ENCODE measurements at places on chromosomes 2 and 18.
A peak's percentile ranks its signal among the peaks of the same experiment; 100 is the strongest.

DNA sequence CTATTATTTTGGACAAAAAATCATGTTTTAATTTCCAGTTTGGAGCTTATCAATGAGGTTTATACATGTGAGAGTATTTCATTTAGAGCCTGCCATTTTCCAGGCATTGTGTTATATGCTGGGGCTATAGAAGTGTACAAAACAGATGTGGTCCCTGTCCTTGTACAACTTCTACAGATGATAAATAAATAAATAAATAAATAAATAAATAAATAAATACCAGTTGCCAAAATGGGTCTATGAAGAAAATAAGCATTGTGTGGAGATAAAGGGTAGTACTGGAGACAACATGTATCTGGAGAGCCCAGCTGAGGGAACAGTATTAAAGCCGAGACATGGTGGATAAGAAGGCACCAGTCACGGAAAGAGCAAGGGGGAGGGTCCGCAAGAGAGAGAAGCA is 210.0 kb downstream of the SS18 start:
- no peaks in the 10 kb centered on the region for H3K4me1 ChIP-seq
- H3K27ac ChIP-seq, result no peak overlapping the region
- no peak for DNase-seq
- no peak overlapping the region for H3K4me3 ChIP-seq
- peaks cover 10% of the 10 kb centered on the region for H3K27me3 ChIP-seq

GRCh38 chr18:45974088-45974536 is 7.0 kb upstream of the EPG5 start:
- H3K4me3 ChIP-seq, result no peak overlapping the region
- peak overlapping the region; percentile 17 for H3K27ac ChIP-seq
- peak; percentile 41 for DNase-seq
- no peaks in the 10 kb centered on the region for H3K36me3 ChIP-seq

DNA sequence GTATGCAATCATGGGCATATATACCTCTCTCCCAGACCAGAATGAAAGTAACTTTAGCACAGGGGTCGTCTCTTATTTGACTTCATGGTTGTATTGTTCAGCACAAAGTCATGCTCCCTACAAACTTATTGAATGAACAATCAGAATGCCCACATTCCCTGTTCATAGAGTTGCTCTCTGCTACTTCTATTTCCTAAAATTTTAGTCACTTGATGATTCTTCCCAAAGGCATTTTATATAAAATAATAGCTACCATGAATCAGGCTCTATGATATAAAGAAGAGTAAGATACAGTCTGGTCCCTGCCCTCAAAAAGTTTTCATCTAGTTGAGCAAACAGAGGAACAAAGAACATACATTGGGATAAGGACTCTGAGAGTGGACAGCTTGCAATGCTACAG is 162.2 kb downstream of the SLC39A10 start:
- H3K36me3 ChIP-seq, result no peaks in the 10 kb centered on the region
- peaks cover 5% of the 10 kb centered on the region for H3K27me3 ChIP-seq
- H3K27ac ChIP-seq, result no peak overlapping the region

GRCh38 chr2:1612391-1613077 is 131.8 kb downstream of the PXDN start:
- H3K4me1 ChIP-seq, result peaks cover 15% of the 10 kb centered on the region
- H3K27me3 ChIP-seq, result peaks cover 10% of the 10 kb centered on the region
- H3K36me3 ChIP-seq, result no peaks in the 10 kb centered on the region
- H3K4me3 ChIP-seq, result no peak overlapping the region
- no peak for DNase-seq

DNA sequence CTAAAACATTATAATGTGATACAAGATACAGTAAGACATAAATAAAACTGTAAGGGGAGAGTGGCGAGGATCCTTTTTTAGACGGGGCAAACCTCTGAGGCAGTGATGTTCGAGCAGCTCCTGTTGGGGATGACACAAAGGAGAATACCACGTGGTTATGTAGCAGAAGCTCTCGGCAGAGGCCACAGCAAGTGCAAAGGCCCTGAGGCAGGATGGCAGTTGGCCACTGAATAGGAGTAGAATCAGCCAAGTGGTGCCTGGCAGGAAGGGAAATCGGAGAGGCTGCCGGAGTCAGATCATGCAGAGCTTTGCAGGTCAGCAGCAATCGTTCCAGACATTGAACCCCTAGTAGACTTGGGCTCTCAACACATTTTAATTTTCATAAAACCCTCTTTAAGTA is 19.1 kb downstream of the NOSTRIN start:
- no peak for DNase-seq
- no peaks in the 10 kb centered on the region for H3K27me3 ChIP-seq
- no peak overlapping the region for H3K27ac ChIP-seq

DNA sequence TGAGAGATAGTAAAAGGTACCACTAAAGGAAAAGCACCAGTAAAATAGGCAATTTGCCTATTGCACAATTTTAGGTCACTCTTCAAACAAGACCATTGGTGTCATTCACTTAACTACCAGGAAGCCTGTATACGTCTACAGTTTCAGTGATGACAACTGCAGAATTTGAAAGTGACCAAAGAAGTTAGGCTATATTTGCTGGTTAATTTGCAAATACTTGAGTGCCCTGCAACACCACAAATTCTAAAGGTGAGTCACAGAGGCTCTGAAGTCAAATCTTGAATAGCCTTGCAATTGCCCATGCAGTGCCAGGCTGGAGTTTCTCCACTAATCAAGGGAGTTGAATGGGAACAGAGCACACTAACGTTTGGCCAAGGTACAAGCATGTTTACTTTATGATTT is 128.7 kb upstream of the CCDC68 start:
- H3K4me3 ChIP-seq, result peak overlapping the region; percentile 11
- DNase-seq, result no peak
- H3K4me1 ChIP-seq, result peaks cover 23% of the 10 kb centered on the region
- H3K27me3 ChIP-seq, result no peaks in the 10 kb centered on the region
- peak overlapping the region; percentile 50 for H3K27ac ChIP-seq

- peaks cover 30% of the 10 kb centered on the region for H3K4me1 ChIP-seq
- peaks cover 5% of the 10 kb centered on the region for H3K36me3 ChIP-seq
- peak overlapping the region; percentile 59 for H3K4me3 ChIP-seq
- no peaks in the 10 kb centered on the region for H3K27me3 ChIP-seq
- peak overlapping the region; percentile 89 for H3K27ac ChIP-seq
- DNase-seq, result no peak
Measured at GRCh38 chr2:207525296-207525695, 4.5 kb upstream of the CREB1 start.

DNA sequence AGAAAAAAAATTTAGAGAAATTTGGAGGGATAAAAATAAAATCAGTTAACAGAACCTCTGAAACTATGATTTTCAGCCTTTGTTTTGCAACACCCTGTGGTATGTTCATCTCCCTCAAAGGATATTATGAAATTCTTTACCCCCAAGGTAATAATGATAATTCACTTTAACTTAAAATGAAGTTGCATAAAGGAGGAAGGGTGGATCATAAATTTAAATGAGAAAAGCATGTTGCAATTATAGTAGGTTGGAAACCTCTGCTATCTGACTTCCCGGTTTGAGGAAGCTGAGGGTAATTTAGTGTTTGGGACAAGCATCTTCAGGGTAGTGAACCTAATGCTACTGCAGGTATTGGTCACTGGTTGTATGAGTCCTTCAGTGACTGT is 102.9 kb downstream of the BABAM2 start:
- DNase-seq, result no peak
- peaks cover 41% of the 10 kb centered on the region for H3K36me3 ChIP-seq
- no peak overlapping the region for H3K4me3 ChIP-seq
- H3K27ac ChIP-seq, result no peak overlapping the region

DNA sequence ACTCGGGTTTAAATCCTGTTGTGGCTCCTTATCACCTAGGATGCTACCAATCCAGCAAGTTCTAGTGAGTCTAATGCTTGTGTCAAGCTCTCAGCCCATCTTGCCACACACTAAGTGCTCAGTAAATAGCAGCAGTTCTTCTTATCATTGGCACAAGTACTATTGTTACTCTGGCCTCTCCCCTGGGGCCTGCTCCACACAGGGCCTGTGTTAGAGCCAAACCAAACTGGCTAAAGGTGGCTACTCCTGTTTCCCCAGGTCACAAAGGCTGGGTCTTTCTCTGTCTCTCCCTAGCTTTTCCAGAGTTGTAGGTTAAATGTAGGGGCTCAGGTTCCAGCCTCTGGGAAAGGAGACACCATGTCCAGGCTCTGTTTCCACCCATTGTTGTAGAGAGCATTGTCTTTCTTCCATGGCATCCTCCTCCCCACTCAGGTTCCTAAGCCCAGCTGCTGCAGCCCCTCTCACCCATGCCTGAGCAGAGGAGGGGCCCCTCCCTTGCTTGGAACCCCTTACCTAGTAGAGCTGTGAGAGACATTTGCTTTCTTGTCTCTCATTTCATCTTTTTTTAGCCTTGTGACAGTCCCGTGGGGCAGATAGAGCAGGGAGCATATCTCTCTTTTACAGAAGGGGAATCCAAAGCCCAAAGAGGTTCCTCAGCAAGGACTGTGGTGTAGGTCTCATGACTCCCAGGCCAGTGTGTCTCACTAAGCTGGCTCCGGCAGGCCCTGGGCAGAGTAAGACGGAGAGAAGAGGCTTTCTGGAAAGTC is 56.4 kb upstream of the OTOF start:
- no peaks in the 10 kb centered on the region for H3K4me1 ChIP-seq
- H3K27me3 ChIP-seq, result peaks cover 19% of the 10 kb centered on the region
- DNase-seq, result no peak
- no peak overlapping the region for H3K27ac ChIP-seq
- no peaks in the 10 kb centered on the region for H3K36me3 ChIP-seq
- H3K4me3 ChIP-seq, result no peak overlapping the region

DNA sequence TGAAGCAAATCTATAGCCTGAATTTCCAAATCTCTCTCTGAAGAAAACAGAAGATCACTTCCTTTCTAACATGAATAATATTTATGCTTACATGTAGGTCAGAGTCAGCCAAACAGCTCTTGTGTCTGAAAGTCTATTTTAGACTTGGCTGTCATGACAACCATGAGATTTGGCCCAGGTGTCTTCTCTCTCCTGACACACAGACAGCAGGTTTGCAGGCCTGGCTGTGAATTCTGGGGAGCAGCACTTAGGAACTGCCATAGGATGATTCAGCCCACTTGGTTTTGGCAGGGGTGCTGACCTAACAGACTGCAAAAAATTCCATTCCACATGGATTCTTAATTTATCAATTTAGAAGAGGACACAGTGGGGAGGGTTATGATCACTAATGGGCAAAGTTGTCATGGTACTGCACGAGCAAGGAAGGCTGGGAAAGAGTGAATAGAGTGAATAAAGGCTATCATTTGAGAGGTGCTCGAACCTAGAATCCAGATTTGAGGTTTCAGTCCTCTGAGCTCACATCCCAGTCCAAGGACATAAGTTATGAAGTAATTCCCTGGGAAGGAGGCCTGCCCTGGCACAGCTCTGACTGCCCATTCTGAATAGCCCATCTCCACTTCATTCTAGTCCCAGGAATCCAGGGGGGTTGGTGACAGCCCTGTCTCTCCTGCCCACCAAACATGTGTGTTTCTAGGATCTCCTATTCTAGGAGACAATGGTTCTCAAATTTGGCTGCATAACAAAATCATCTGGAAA is 453.9 kb upstream of the TRIB2 start:
- H3K4me3 ChIP-seq, result no peak overlapping the region
- H3K36me3 ChIP-seq, result no peaks in the 10 kb centered on the region
- no peak overlapping the region for H3K27ac ChIP-seq
- no peaks in the 10 kb centered on the region for H3K27me3 ChIP-seq
- no peak for DNase-seq

DNA sequence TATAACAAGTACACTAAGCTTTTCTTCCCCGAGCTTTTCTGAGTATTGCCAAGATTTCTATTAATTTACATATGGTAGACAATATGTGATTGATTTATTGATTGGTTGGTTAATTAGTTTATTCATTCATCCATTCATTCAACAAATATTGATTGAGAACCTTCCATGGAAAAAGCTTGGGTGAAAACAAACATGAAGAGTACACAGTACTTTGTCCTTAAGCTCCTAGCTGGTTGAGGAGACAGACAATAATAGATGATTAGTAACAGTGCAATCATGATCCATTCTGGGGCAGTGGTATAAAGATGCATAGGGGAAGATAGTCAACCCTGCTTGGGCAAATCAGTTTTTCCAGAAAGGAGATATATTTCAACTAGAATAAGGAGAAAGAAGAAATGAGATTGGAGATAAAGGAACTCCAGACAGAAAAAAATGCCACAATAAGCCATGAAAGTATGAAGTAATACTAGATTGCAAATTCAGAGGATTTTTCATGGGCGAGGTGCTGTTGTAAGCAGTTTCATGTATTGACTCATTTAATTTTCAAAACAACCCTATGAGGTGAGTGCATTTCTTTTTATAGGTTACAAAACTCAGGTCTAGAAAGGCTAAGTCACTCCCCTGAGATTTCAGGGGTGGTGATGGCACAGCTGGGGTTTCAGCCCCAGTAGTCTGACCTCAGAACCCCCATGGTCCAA is 129.5 kb downstream of the RND3 start:
- no peak for DNase-seq
- no peaks in the 10 kb centered on the region for H3K27me3 ChIP-seq
- H3K4me3 ChIP-seq, result no peak overlapping the region
- no peaks in the 10 kb centered on the region for H3K4me1 ChIP-seq
- no peaks in the 10 kb centered on the region for H3K36me3 ChIP-seq

DNA sequence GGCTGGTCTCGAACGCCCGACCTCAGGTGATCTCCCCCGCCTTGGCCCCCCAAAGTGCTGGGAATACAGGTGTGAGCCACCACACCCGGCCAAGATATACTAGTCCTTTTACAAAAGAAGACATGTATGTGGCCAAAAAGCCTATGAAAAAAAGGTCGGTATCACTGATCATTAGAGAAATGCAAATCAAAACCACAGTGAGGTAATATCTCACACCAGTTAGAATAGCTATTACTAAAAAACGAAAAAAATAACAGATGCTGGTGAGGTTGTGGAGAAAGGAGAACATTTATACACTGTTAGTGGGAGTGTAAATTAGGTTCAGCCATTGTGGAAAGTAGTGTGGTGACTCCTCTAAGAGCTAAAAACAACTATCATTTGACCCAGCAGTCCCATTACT is 26.4 kb downstream of the KLHL23 start:
- no peak for DNase-seq
- no peak overlapping the region for H3K4me3 ChIP-seq
- H3K27me3 ChIP-seq, result peaks cover 9% of the 10 kb centered on the region

DNA sequence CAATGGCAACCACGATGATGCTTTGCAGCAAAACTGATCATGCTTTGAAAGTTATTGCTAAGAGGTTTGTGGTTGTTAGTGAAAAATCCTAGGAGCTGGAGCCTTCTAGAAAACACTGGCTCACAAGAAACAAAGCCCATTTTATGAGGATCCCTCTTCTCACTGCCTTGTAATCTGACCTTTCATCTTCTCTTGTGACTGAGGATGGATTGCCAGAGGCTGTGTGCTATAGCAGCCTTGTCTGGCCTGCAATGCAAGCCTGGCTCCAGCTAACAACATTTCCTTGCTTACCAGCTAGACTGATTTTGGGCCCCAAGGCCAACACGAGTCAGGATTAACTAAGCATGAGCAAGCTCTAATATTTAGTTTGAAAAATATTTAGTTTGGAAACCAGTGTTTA is 13.1 kb downstream of the PIEZO2 start:
- no peak overlapping the region for H3K27ac ChIP-seq
- H3K27me3 ChIP-seq, result no peaks in the 10 kb centered on the region
- DNase-seq, result no peak
- H3K4me1 ChIP-seq, result no peaks in the 10 kb centered on the region

GRCh38 chr2:102385522-102385921 is 29.9 kb downstream of the IL18R1 start:
- no peak for DNase-seq
- no peak overlapping the region for H3K27ac ChIP-seq
- peaks cover 18% of the 10 kb centered on the region for H3K36me3 ChIP-seq
- no peak overlapping the region for H3K4me3 ChIP-seq
- H3K4me1 ChIP-seq, result peaks cover 4% of the 10 kb centered on the region

GRCh38 chr2:29495536-29496060 is 380.4 kb downstream of the CLIP4 start:
- peaks cover 3% of the 10 kb centered on the region for H3K27me3 ChIP-seq
- H3K4me1 ChIP-seq, result no peaks in the 10 kb centered on the region
- no peak overlapping the region for H3K27ac ChIP-seq
- no peak overlapping the region for H3K4me3 ChIP-seq
- no peaks in the 10 kb centered on the region for H3K36me3 ChIP-seq
